Mesenteric fat pad (tissue), 1 donor: ENCODE measurements at places on chromosomes 4 and X. TPM values are rescaled to one million over a fixed set of nuclear protein-coding genes. Genes with fewer than 3 reads are reported as not detected.

GRCh38 chr4:67035501-67035900, 509.8 kb downstream of the CENPC start:
- DNase-seq, result no peak

DNA sequence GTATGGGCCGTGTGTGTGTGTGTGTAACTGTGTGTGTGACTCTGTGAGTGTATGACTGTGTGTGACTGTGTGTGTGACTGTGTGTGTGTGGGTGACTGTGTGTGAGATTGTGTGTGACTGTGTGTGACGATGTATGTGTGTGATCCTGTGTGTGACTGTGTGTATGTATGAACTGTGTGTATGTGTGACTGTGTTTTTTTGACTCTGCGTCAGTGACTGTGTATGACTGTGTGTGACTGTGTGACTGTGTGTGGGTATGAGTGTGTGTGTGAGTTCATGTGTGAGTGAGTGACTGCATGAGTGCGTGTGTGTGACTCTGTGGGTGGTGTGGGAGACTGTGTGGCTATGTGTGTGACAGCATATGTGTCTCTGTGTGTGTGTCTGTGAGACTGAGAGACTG, 81.8 kb downstream of the ZNF718 start:
- DNase-seq, result no peak

- no peak for DNase-seq
Observed at GRCh38 chr4:141567326-141567915, 69.0 kb upstream of the IL15 start.

DNA sequence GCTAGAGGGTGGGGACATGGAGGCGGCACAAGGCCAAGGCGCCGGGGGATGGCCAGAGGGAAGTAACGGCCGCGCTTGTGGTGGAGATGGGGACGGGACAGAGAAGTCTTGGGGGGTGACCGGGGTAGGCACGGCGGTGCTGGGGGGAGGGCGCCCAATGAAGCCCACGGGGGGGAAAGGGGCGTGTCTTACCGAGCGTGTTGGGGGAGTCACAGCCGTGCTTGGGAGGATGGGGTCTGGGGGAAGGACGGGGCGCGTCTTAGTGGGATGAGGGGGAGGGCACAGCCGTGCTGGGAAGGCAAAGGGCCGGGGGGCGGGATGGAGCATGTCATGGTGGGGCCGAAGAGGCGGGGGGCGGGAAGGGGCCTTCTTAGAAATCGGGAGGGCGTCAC, 952 bp downstream of the ARSD start:
- peak; percentile 91 for DNase-seq

DNA sequence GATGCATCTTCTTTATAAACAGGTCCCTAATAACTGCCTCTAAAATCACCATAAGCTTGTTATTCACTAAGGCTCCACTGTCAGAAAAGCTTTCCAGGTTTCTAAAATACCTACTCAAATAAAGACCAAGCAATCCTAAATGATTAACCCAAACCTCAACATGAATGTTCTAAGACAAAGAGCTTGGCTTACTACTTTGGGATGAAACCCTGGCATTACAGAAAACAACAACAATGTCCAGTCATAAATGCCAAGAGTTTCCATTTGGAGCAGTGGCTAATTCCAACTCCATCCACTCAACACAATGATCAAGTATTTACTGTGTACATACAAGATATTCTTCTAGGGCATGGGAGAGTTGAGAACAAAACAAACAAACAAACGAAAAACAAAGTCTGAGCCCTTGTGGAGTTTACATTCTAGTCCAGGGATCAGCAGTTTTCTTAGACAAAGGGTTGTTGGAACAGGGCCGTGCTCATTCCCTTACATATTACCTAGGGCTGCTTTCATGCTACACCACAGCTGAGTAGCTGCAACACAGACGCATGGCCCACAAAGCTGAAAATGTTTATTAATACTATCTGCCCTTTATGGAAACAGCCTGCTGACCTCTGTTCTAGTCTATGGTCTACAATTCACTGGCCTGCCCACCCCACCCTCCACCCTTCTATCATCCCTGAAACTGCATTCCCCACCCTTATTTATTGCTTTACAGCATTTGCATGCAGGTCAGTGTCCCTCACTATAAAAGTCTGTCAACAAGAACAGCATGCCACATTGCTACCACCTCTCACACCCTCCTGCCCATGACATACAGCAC, 23.7 kb downstream of the ABCG2 start:
- no peak for DNase-seq

The GALNTL6 gene
- 0.16 TPM for total RNA-seq

The ARX gene
- not detected for total RNA-seq

The SULT1E1 gene
- total RNA-seq, result not detected
